Daoy (cell line): ENCODE measurements at places on chromosomes 6 and 20. TPM values are rescaled to one million over a fixed set of nuclear protein-coding genes. Genes with fewer than 3 reads are reported as not detected.

GRCh38 chr6:17115251-17116116, 13.6 kb downstream of the STMND1 start:
- DNase-seq = peak; percentile 85

The RAB44 gene
- under 0.01 and 0.65 TPM in 2 replicates for total RNA-seq

DNA sequence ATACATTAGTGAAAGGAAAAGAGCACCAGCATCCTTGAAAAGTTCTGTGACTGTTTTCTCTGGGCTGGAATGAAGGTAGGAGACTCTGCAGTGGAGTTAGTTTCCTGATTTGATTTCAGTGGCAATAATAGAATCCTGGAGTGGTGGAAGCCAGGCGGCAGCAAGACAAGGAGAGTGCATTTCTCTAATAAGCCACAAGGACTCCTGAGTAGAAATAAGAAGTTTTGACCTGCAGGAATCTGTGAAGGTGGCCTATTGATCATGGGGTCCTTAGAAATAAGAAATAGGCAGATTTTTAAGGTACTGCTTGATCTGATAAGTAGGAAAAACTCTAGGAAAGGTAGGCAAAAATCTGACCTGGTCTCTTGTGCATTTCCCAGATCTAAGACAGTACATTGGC, 68.4 kb upstream of the ELOVL5 start:
- no peak for DNase-seq

The C20orf144 gene
- total RNA-seq = not detected in 2 replicates
